Lower lobe of right lung (tissue), 2 donors: ENCODE measurements at places on chromosomes 2 and 18.

GRCh38 chr2:98697651-98698337 lies 33.1 kb downstream of the MGAT4A start:
- no peaks in the 10 kb centered on the region for H3K27me3 ChIP-seq
- no peaks in the 10 kb centered on the region for H3K36me3 ChIP-seq
- H3K27ac ChIP-seq, result no peak overlapping the region
- no peak overlapping the region for H3K4me3 ChIP-seq
- DNase-seq, result no peak

GRCh38 chr2:67268797-67269196 lies 128.3 kb upstream of the ETAA1 start:
- H3K27me3 ChIP-seq, result no peaks in the 10 kb centered on the region
- H3K4me3 ChIP-seq, result no peak overlapping the region
- no peaks in the 10 kb centered on the region for H3K4me1 ChIP-seq
- H3K36me3 ChIP-seq, result no peaks in the 10 kb centered on the region

GRCh38 chr18:46641917-46642316 lies 15.1 kb downstream of the LOXHD1 start:
- H3K36me3 ChIP-seq, result no peaks in the 10 kb centered on the region
- no peak for DNase-seq
- no peak overlapping the region for H3K4me3 ChIP-seq
- no peak overlapping the region for H3K27ac ChIP-seq
- H3K4me1 ChIP-seq, result no peaks in the 10 kb centered on the region
- no peaks in the 10 kb centered on the region for H3K27me3 ChIP-seq

DNA sequence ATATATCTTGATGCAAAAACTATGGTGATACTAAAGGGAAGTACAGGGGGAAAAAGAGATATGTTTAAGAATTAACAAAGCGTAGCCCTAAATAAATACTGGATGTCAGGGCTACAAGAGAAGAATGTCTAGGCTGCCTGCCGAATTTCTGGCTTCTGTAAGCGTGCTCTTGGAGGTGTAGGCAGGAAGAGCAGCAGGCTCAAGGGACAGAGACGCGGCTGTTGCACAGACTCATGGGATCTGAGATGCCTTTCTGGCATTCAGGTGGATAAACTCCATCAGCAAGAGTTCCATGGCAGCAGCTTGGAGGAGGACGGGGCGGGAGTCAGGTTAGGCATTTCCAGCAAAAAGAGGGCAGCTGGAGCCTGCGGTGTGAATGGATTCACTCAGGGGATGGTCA lies 123.2 kb upstream of the TWIST2 start:
- H3K27me3 ChIP-seq, result no peaks in the 10 kb centered on the region
- no peak for DNase-seq
- no peak overlapping the region for H3K4me3 ChIP-seq
- H3K4me1 ChIP-seq, result peaks cover 19% of the 10 kb centered on the region
- no peak overlapping the region for H3K27ac ChIP-seq
- no peaks in the 10 kb centered on the region for H3K36me3 ChIP-seq

- no peaks in the 10 kb centered on the region for H3K27me3 ChIP-seq
- no peak overlapping the region for H3K4me3 ChIP-seq
- H3K4me1 ChIP-seq, result no peaks in the 10 kb centered on the region
Observed at GRCh38 chr2:233799087-233799665, 21.0 kb downstream of the MROH2A start.

GRCh38 chr2:230714136-230714480 lies 1.5 kb downstream of the CAB39 start:
- H3K27me3 ChIP-seq, result no peaks in the 10 kb centered on the region
- no peak for DNase-seq
- H3K27ac ChIP-seq, result peak overlapping the region; percentile 97
- H3K36me3 ChIP-seq, result no peaks in the 10 kb centered on the region

GRCh38 chr2:169118060-169118459 lies 48.7 kb downstream of the DHRS9 start:
- no peaks in the 10 kb centered on the region for H3K4me1 ChIP-seq
- no peak overlapping the region for H3K4me3 ChIP-seq
- no peaks in the 10 kb centered on the region for H3K36me3 ChIP-seq
- no peak for DNase-seq
